Activated CD4-positive, alpha-beta T cell treated with anti-CD3 and anti-CD28 coated beads, Interleukin-2, amount 10 ng/mL, durations not matched to agents 24 days and 14 days (primary cell): ENCODE measurements at places on chromosomes 16 and 17. TPM values are rescaled to one million over a fixed set of nuclear protein-coding genes. Genes with fewer than 3 reads are reported as not detected.

DNA sequence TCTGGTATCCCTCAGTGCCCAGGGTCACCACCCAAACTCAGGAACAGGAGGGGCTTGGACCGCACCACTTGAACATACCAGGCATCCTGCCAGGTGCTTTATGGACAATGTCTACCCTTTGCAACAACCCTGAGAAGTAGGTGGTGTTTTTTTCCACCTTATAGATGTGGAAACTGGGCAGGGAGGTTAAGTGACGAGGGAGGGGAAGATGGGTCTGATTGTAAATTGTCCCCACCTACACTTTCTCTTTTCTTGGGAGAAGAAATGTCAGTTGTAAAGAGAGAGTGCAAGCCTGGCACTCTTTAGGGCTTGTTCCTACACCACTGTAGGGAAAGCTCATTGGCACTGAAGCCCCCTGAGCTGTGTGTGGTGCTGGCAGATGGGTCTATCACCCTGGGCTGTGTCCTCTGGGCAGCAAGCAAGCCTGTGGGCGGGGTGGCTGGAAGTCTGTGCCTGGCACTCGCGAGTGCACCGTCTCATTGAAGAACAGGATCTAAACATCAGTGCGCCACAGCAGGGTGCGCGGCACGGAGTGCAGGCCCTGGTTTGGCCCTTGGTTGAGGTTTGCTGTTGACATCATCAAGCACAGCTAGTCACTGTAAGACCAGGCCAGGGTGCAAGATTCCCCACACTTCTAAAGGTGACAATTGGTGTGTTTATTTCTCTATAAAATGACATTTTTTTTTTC is 15.1 kb downstream of the NOD2 start:
- no peak for DNase-seq

DNA sequence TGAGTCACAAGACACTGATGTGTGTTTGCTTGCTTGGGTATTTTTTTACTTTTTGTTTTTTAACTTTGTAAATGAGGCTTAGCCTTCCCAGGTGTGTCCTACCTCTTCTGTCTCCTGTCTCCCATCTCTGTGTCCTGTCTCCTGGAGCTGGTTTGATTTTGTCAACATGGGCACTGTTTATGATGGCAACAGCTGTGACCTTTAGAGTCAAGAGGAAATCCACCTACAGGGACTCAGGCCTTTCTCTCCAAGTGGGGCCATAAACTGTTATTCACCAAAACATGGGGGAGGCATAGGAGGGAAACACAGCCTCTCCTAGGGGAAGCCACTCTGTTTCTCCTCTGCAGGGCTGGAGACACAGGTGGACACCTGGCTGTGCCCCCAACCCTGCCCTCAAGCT is 13.1 kb upstream of the PLCG2 start:
- DNase-seq, result no peak

GRCh38 chr16:89853306-89853993 is 19.9 kb upstream of the TCF25 start:
- DNase-seq, result no peak

- no peak for DNase-seq
Observed at GRCh38 chr16:68273896-68274295, 9.6 kb downstream of the SLC7A6 start.

- no peak for DNase-seq
Observed at GRCh38 chr17:7406235-7406825, 1.3 kb upstream of the NLGN2 start.

DNA sequence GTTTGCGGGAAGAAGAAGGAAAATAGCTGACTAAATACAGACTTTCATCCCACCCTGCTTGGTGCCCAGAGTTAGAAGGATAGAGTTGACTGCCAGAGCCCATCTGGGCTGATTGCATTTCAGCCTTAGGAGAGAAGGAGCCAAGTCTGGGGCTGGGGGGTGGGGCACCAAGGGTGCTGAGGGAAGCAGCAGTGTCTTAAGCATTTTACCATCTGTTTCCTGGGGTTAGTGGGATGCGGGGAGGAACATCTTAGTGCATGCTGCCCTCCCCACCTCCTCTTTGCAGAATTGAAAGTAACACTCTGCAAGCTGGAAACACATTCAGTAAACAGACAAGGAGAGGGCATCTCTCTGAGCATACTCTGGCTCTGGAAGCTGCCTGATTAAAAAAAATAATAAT is 1.5 kb upstream of the ARL5C start:
- DNase-seq, result peak; percentile 68

DNA sequence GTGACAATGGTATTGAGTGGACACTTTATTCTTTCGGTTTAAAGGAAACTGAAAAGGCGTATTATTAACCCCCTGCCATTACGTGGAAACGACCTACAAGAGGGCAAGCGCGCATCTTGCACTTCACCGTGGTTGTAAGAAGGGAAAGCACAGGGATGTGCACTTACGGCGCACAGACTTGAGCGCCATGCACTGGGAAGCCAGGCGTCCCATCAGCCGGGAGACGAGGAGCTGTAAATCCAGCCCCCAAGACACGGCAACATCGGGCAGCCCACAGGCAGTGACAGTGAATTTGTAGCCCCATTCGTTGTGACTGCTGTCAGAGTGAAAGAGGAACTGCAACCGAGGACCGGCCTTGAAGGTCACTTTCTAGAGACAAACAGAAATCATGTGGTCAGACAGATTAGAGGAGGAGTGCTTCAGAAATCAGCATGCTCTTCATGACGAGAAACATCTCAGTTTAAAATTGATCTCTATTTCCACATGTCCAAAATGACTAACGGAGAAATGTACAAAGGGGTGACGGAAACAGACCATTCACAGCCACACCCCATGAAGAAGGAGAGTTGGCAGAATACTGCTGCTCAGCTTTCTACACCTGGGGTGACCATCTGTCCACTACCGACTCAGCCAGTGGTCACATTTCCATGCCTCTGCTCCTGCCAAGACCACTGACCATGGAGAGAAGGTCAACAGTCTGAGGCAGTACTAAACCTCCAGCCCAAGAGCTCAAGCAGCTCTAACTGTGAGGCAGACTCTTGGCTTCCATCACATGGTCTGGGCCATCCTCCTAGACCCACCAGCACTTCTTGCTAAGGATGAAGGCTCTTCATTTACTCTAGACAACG is 68.6 kb downstream of the ZZEF1 start:
- no peak for DNase-seq

DNA sequence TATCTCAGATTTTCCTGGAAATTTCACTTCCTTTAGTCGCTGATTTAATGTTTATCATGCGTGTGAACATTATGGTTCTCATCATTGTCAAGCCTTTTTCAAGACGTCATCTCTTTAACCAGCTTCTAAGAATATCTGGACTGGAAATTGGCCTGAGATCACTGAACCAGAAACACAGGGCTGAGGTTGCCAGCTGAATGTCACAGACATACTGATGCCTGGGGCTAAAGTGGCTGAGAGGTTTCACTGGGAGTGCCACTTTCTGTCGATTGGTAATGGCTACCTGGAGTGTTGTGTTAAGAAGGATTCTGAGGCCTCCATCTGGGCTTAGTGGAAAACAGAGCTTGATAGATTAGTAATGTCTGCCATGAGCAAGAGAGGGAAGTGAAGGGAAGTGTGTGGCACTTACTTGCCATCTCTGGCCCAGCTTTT is 54.2 kb downstream of the CRISPLD2 start:
- DNase-seq, result no peak

Gene IL21R
- 94.9 and 100 TPM in 2 replicates for total RNA-seq

Gene CPPED1
- 4.4 and 5.1 TPM in 2 replicates for total RNA-seq

Gene SLFN14
- total RNA-seq, result 0.07 TPM in 1 of 2 replicates, not detected in the other

Gene PDK2
- total RNA-seq, result 10.9 and 11.8 TPM in 2 replicates

Gene DNAH9
- not detected in 2 replicates for total RNA-seq

Gene RBL2
- 66.5 and 69.9 TPM in 2 replicates for total RNA-seq
